NCI-H1092 (cell line): ENCODE measurements at places on chromosomes 3 and 15.

- no peak for DNase-seq
Measured at GRCh38 chr3:100696161-100696560, 13.1 kb upstream of the TFG start.

DNA sequence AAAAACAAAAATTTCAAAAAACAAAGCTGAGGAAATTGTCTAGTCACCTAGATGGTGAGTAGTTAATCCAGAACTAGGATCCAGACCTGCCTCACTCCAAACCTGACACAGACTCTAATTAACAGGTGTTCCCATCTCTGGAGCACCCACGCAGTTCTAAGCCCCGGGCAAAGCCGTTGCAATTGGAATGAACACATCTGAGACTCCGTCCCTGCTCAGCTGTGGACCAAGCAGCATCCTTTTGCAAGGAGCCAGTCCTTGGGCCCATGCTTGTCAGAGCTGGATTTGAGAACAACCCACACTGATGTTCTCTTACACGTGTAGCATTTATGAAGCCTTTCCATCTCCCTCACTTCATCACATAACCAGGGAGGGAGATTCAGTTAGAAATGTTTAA, 54.8 kb downstream of the LMCD1 start:
- DNase-seq: no peak

GRCh38 chr3:157204431-157204830, 44.5 kb upstream of the CCNL1 start:
- DNase-seq: no peak

DNA sequence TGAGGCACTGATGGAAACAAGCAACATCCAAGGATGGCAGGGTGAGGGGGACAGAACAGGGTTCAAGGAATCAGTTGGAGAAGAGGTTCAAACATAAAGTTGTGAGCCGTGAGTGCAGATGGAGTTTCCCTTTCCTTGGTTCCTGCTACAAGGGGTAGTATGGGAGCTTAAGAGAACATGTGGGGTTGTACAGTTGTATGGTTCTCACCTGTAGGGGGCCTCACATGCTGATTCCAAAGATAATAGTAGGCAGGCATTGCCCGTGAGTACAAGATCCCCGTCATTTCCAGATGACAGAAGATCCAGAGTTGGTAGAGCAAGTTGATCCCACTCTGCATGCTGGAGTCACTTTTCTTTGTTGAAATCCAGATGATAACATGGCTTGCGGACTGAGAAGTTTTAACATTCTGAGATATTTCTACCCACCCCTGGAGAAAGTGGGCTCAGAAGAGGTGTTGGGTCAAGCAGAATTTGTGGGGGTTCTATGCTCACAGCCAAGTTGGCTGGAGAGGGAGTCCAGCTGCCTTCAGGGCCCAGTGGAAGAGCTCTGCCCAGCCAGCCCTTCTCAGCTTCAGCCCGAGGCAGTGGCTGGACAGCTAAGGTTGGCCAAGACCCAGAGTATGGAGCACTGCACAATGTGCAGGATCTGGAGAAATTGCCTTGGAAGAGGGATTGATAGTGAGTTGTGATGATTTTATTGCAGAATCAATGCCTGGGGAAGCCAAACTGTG, 141.8 kb downstream of the THSD4 start:
- no peak for DNase-seq

- DNase-seq: no peak
Measured at GRCh38 chr3:51955893-51956770, 951 bp downstream of the GPR62 start.

DNA sequence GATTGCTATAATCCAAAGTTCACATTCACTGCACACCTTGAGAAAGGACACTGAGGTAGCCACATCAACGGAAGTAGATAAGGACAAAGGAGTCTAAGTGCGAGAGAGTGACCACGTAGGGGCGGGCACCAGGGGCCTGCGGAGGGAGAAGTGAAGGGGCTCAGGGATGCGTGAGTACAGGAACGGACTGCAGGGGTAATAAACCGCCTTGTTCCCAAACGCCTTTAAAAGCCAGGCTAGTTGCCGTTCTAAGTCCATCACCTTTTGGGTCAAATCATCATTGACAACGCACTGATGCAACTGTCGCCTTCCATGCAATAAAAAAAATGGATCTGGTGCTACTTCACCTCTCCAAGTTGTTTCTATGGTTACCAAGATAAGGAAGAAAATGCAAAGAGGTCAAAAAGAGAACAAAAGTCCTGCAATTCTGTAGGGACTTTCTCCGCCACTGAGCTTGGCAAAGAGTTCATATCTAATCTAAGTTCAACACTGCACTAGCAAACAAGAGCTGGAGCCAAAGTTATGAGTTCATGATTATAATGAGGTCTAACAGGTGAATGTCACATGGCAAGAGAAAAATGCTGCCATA, 32.6 kb upstream of the ATP11B start:
- no peak for DNase-seq

GRCh38 chr15:22831473-22831872, 7.0 kb upstream of the NIPA2 start:
- DNase-seq: no peak

- no peak for DNase-seq
Measured at GRCh38 chr15:72770673-72771328, 12.8 kb downstream of the ADPGK start.

DNA sequence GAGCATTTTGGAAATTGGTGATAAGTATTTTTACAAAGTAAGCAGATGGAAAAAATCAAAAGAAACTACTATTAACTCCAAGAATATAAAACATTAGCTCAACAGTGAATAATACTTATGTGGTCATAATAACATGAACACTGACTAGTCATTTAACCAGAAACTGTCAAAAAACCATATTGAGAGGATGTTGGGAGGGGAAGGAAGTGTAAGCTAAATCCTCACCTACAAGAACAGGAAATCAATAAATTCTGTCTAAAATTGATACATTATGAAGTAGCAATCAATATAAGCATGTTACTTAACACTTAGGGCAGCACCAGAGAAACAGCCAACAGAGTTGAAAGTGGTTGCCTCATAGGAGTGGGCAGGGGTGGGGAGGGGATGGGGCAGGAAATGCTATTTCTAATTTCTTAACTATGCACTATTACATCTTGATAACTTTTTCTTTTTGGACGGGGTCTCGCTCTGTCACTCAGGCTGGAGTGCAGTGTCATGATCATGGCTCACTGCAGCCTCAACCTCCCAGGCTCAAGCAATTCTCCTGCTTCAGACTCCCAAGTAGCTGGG, 41.7 kb downstream of the CCR3 start:
- DNase-seq: no peak

GRCh38 chr3:32106929-32107362, 526 bp downstream of the GPD1L start:
- DNase-seq: no peak

- DNase-seq: no peak
Measured at GRCh38 chr3:9897408-9898372, 5.0 kb upstream of the IL17RE start.

GRCh38 chr3:123298903-123299302, 97.2 kb downstream of the SEC22A start:
- DNase-seq: no peak

GRCh38 chr3:51813539-51813938, 34.5 kb upstream of the IQCF6 start:
- DNase-seq: no peak

- peak; percentile 76 for DNase-seq
Measured at GRCh38 chr15:97168704-97169475, 791.6 kb upstream of the ARRDC4 start.

DNA sequence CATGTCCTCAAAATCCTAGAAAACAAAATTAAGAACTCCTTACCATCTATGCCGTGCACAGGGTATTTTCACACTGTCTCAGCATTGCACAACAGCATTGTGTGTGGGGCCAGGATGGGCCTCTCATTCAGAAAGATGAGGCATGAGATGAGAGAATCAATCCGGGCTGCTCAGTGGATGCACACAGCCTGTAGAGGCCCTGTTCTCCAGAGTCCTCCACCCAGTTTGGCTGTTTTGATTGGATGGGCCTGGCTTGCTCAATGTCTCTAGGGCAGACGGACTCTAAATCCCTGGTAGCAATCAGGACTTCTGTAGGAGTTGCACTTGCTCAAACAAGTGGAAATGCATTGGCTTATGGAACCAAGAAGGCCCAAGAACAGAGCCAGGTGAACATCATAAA, 20.2 kb upstream of the CPNE9 start:
- no peak for DNase-seq

DNA sequence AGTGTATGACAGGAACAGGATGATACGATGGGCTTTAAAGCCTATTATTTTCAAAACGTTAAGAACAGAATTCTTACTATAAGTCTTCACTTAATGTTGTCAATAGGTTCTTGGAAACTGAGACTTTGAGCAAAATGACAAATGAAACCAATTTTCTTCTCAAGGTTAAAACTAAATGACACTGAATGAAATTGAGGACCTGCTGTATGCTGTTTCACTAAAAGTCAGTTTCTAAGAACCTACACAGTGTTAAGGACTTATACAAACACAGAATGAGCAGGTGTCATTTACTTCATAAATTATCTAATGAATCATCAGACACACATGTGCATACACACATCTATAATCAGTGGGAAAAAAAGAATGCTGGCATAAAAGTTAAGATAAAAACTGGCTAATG, 106.9 kb downstream of the RFTN1 start:
- no peak for DNase-seq

- peak; percentile 51 for DNase-seq
Measured at GRCh38 chr3:47381317-47382157, 716 bp downstream of the PTPN23 start.

DNA sequence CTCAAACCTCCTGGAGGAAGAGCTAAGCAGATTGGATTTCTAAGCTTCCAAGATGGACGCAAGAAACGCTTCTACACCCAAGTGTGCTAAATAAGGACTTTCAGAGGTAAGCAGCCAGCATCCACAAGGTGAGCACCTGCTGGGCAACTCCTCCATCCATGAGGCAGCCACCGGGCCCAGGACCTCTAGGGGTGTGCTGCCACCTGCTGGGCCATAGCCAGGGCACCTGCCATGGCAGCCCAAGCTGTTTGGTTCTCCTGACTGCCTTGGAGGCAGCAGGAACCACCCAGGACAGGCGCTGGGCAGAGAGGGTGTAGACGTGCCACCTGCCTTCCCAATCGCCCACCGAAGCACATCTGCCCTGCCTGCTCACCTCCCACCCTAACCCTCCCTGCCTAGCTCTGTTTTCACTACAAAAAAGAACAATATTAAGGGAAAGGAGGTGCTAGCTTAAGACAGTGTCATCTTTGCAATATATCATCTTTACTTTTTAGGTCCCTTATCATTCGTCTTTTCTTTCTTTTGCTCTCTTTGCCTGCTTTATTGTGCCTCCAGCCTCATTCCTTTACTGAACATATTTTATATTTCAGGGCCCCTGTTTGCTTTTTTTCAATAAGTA, 12.9 kb downstream of the C15orf62 start:
- peak; percentile 28 for DNase-seq

DNA sequence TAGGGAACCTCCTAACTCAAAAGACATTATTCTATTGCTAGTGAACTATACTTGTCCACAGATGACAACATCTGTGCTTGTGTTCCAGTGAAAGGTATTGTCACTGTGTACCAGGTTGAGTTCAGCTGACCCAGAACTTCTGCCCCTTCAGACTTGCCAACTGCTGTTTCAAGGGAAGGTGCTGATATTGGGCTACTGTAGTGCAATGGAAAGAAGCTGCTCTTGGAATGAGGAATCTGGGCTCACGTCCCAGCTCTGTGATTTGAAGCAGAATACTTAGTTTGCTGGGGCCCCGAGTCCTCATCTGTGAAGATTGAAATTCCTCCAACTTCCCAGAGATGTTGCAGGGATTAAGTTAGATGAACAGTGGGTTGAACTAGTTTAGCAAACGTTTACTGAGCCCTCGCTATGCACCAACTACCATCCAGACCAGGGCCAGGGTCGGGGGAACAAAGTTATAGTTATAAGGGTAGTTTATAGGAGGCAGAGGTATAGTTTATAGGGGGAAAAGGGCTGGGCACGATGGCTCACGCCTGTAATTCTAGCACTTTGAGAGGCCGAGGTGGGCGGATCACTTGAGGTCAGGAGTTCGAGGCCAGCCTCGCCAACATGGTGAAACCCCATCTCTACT, 15.9 kb upstream of the UMPS start:
- no peak for DNase-seq

GRCh38 chr15:47720555-47720954, 3.2 kb downstream of the SEMA6D start:
- DNase-seq: no peak

DNA sequence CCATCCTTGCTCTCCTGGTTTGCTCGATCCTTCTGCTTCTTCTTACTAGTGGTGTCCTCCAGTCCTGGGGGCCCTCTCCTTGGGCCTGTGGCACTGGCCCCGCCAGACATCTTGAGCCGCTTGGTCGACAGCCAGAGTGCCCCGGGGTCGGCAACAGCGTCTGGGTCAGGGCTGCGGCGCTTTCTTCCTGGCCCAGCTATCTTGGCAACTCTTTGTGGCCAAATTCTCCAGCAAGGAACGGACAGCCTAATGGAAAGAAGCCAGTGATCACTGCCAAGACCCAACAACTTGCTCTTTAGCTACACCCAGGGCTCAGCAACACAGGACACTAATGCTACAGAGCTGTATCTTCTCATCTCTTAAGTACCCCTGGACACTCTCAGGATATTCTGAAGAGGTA, 1.6 kb downstream of the USP19 start:
- no peak for DNase-seq

GRCh38 chr3:17469520-17469919, 272.9 kb downstream of the TBC1D5 start:
- no peak for DNase-seq

- no peak for DNase-seq
Measured at GRCh38 chr15:77839456-77839855, 206.7 kb upstream of the LINGO1 start.
